Fibroblast of mammary gland (primary cell): ENCODE measurements at places on chromosomes 5 and 9.

DNA sequence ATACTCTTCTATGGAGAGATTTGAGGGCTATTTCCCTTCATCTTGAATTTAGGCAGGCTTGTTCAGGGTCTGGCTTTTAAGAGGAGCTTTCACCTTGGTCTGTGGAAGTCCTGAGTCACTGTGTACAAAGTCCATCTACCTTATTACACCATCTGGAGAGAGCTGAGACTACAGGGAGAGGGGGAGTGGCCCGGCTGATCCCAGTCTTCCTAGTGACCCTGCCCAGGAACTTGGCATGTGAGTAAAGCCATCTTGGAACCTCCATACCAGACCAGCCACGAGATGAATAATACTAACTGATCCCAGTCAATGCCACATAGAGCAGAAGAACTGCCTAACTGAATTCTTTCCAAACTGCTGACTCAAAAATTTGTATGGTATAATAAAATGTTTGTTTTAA, 8.4 kb upstream of the IL6ST start:
- DNase-seq: peak; percentile 76

DNA sequence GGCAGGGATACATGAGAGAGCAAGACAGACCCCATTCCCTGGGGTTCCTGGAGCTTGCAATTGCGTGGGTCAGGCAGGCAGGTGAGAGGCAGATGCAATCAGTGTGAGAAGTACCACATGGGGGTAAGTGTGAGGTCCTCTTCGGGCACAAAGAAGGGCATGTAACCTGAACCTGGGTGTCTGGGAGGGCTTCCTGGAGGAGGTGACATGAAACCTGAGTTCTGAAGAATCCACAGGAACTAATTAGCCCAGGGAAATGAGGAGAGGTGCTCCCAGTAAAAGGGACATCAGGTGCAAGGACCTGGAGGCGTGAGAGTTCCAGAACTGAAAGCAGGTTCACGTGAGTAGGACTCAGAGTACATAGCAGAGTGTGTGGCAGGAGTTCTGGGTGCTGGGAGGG, 2.5 kb downstream of the AMBP start:
- DNase-seq: no peak

DNA sequence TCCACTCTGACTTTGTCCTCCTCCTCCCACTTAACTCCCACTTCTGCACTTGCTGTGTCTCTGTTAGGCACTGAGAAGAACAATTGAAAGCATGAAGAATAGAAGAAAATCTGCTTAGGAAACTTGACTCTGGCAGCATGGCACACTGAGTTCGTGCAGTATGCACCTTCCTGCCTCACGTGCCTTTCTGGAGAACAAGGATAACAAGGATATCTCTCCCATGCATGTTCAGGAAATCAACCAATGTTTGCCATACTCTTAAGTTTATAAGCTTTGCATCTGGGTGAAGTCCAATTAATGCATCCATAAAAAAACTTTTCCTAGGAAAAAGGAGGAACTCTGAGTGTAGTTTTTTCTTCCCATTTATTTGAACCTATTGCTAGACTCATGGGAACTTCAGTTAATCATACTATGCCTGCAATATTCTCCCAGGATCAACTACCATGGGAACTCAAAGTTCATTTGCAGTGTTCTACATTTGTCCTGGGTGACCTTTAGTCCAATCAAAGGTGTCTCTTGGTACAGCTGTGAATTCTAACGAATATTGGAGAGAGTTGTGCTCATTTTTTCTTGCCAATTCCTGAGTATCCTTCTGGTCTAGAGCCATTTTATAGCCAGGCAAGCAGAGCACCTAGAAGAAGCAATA, 227.0 kb downstream of the ENC1 start:
- DNase-seq: no peak

DNA sequence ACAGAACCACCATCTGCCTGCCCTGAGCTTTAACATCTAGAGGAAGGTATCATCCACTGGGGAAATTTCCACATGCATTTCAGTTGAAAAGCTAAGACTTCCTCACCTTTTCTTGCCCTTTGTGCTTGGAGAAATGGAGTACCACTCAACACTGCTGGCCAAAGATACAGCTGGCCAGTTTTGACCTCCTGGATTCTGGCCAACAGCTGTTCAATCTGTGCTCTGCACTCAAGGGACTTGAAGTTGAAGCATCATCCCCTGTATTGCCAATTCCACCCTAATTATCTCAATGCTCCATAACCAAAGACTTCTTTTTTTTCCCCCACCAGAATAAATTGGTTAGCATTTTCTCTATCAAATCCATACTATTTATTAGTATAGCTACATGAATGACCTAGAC, 70.4 kb upstream of the PRDM9 start:
- no peak for DNase-seq

DNA sequence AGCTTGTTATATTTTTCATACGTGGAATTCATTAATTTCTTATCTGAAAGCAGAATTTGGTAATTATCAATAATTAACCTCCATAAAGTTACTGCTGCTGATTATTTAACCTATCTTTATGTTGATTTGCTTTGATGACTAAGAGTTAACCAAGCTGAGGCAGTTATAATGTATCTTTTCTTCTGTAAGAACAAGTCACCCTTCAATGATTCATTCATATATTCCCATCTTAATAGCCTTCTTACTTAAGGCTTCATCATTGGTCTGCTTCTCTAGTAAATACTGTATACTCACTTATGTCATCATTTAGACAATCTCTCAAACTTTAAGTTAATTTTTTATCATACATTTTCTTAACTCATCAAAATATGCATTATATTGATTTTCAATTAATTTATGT, 592.2 kb downstream of the ANXA1 start:
- peak; percentile 68 for DNase-seq

DNA sequence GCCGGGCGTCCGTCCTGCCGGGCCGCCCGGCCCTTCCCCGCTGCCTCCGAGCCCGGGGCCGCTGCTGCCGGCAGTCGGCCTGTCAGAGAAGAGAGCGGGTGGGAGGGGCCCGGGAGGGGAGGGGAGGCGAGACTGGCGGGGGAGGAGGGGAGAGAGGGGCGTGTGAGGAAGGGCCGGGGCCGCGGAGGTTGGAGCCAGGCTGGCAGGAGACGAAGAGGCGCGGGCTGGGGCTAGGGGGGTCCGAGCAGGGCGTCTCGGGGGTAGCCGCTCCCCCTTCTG, 570 bp downstream of the CREBRF start:
- DNase-seq: no peak

GRCh38 chr5:180900178-180900577, 1.2 kb downstream of the BTNL8 start:
- no peak for DNase-seq

DNA sequence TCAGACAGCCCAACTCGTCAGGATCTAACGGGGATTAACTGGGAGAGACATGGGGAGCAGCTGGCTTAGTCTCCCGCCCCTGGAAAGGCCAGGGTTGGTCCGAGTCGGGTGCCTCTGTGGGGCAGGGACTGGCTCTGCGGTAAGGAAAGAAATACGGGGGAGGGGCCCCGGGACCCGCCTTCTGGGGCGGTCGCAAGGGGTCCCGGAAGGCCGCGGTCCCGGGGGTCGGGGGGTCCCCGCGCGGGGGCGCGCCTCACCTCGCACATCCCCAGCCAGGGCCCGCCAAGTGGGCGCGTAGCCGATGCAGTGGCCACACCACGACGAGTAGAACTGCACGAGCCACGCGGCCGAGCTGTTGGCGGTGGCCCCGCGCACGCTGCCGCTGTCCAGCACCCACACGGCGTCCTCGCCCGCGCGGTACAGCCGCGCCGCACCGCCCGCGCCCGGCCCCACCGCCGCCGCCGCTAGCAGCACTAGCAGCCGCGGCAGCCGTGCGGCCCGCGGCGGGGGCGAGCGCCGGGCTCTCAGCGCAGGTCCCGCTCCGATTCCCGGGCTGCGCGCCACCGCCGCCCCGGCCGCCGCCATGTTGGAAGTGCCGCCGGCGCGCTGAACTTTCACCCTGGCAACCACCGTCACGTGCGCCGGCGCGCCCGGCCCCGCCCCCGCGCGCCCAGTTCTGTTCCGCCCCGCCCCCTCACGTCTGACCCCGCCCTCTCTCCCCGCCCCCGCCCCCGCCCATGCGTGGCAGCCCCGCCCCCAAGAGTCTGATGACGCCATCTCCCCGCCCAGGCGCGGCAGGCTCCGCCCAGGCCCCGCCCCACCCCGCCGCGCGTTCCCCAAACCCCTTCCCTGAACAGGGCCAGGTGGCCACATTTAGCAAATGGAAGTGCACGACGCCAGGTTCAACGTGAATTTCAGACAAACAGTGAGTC, at the start of gene QSOX2:
Gene QSOX2, minus strand, starts transcription at position 594 of the 932 bp plus-strand sequence. Its CDS starts 9 bp downstream, at position 585.
- peak; percentile 70 for DNase-seq

DNA sequence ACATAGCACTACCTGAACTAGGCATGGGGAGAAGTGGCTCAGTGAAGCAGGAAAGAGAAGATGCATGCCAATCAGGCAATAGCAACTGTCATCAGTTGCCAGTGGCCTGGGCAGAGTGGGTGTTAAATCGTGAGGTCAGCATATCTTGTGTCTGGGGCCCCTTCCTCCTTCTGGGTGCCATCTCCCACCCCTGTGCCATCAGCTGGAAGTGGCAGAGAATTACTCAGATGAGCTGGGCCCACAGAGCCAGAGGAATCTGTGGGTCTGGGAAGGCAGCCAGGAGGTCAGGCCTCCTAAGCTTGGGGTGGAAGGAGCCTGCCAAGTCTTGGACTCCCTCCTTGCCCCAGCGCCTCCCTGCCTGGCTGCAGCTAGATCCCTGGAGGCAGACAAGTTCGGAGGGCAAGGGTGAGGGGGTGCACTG, 66.5 kb downstream of the GALNT12 start:
- peak; percentile 66 for DNase-seq

DNA sequence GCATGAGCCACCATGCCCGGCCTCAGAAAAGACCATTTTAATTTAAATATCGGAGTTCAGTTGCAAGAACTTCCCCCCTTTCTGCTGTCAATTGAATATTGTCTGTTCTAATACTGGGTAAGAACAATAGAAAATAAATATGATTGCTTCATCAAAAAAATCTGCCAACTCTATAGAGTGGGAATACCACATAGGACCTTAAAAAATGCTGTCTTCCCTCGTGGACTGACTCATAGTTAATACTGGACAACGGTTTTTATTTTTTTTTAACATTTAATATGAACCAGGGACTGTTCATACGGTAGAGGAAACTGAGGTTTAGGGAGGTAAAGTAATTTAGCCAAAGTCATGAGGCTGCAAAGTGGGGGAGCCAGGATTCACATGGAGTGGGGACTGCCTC, 9.7 kb downstream of the ZNF462 start:
- peak; percentile 69 for DNase-seq

DNA sequence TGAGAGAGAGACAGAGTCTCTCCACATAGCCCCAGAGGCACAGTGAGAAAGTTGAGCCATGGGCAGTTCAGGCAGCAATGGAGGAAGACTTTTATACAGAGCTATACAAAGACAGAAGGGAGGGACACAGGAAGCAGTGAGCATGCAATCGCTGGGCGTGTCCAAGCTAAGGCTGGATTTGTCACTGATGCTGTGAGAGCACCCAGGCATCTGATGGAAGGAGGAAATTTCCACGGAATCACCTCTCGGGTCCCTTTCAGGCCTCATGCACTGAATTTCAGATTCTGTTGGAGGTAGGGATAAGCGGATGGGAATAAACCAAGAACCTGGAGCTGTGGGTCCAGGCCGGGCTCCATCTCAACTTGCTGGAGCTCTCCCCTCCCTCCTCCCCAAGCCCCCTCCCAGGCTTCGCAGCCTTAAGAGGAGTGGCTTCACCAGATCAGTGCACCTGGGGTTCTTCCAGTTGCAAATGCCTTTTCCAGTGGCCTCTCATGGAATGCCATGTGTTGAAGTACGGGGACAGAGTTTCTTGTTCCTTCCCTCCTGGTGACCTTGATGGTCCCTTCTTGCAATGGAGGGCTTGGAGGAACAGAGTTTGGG, 114.8 kb upstream of the ALDH1B1 start:
- no peak for DNase-seq

GRCh38 chr5:6586647-6587042, 46.2 kb downstream of the NSUN2 start:
- no peak for DNase-seq

DNA sequence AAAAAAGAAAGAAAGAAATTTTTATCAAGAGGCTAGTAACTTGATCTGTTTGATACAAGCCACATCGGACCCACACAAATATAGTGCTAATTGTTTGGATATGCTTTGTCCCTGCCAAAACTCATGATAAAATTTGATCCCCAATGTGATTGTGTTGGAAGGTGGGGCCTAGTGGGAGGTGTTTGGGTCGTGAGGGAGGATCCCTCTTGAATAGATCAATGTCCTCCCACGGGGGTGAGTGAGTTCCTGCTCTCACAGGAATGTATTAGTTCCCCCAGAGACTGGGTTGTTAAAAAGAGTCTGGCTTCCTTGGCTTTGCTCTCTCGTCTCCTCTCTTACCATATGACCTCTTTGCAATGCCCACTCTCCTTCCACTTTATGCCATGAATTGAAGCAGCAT, 80.6 kb upstream of the CPLX2 start:
- DNase-seq: no peak

DNA sequence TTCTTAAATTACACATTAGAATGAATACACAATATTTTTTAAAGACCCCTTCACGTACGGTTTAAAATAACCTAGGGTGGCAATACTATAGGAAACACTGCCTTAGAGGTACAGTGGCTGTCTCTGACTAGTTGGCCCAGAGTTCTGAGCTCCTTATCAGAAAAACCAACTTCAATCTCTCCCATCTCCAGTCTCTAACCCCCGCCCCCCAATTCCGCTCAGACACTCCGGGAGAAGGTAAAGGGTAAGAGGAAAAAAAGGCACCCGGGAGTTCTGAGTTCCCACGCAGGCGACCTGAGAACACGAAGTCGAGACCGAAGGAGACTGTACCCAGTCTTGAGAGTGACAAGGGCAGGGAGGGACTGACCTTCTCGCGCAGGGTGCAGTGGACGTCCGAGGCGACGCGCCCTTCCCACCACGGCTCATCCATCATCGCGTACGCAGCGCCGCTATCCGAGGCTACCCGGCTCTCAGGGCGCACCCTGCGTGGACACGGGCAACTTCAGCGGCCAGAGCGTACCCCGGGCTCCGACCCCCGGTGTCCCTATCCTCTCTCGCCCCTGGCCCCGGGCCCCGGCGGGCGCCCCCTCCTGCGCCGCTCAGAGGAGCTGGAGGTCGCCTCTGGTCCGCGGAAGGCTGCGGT, 752 bp downstream of the CCNJL start:
- no peak for DNase-seq

DNA sequence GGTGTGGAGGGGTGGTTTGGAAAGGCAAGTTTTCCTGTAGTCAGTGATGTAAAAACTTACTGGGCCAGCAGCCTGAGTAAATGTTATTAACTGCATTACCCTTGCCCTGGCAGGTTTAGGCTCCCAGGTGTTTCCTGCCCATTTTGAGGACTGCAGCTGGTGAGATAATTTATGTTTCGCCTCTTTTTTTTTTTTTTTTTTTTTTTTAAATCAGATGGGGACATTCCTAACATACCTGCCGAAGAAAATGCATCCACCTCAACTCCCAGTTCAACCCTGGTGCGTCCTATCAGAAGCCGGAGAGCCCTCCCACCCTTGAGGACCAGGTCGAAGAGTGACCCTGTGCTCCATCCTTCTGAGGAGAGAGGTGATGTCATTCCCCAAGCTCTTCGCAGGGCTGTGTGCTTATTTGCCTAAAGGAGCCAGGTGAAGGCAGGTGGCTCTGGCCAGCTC, 60.6 kb downstream of the ENTREP1 start:
- DNase-seq: no peak

GRCh38 chr9:135864447-135865049, 42.8 kb downstream of the CAMSAP1 start:
- DNase-seq: peak; percentile 50

GRCh38 chr9:71968541-71969090, 57.2 kb downstream of the C9orf85 start:
- no peak for DNase-seq
